CD4-positive, alpha-beta T cell treated with Interleukin-15 for 1 hour (primary cell): ENCODE measurements at places on chromosomes 7 and 10.

DNA sequence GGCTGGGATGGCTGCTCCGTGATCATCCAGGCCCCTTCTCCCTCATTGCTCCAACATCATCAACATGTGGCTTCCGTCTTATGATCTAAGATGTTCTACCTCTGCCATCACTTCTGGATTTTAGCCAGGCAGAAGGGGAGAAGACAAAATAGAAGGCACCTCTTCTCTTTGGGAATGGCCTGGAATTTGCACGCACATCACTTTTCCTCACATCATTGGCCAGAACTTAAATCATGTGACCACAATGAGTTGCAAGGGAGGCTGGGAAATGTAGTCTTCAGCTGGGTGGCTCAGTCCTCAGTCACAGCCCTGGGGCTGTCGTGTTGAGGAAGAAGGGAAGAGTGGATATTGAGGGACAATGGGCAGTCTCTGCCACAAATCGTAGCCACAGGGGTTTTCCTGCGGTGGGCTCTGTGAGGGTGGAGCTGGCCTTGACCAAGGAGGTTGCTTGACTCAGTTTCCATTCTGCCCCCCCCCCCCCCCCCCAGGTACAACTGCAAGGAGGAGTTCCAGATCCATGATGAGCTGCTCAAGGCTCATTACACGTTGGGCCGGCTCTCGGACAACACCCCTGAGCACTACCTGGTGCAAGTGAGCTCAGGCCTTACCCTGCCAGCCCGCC, 50.3 kb downstream of the PALD1 start:
- no peak for DNase-seq

DNA sequence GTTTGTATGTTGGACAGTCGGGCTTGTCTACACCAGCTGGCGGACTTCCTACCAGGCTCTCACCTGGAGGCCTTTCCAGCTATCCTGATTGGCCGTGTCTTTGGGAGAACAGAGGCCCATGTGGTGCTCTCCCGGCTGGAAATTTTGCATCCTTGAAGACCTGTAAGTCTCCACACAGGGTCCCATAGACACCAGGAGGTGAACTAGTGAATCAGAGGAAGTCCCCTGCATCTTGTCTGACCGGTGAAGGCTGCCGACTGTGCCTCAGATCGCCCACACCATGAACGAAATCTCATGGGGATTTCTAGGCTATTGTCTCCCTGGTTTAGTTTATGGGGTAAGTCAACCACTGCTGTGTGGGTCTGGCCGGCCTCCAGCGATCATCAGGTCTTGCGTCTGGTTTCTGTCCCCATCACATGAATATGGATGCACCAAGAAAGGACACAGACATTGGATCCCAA, 108.4 kb upstream of the LYZL2 start:
- DNase-seq: no peak

DNA sequence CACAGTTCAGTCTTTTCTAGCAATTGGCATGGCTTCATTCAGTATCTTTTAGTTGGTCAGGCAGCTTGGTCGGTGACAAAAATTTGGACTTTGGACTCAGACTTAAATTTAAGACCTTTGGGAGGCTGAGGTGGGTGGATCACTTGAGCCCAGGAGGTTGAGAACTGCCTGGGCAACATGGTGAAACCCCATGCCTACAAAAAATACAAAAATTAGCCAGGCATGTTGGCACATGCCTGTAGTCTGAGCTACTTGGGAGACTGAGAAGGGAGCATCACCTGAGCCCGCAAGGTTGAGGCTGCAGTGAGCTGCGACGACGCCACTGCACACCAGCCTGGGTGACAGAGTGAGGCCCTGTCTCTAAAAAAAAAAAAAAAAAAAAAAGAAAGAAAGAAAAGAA, 19.5 kb upstream of the ITPRID1 start:
- no peak for DNase-seq

DNA sequence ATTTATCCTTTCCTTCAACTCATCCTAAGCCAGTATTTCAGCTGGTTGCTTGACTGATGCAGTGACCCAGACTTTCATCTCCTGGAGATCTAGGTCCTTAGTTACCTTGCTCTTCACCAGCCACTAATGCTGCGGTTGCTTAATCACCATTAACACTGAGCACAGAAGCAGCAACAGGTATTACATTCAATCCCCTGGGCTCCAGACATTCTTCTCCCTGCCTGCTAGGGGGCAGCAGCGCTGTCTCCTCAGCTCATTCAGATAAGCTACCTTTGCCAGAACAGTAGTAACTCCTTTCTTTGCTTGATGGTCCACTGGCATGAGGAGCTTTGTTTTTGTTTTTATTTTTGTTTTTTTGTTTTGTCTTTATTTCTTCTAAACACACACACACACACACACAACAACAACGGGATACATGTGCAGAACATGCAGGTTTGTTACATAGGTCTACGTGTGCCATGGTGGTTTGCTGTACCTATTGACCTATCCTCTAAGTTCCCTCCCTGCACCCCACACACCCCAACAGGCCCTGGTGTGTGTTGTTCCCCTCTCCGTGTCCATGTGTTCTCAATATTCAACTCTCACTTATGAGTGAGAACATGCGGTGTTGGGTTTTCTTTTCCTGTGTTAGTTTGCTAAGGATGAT, 1043.2 kb upstream of the C7orf33 start:
- no peak for DNase-seq

DNA sequence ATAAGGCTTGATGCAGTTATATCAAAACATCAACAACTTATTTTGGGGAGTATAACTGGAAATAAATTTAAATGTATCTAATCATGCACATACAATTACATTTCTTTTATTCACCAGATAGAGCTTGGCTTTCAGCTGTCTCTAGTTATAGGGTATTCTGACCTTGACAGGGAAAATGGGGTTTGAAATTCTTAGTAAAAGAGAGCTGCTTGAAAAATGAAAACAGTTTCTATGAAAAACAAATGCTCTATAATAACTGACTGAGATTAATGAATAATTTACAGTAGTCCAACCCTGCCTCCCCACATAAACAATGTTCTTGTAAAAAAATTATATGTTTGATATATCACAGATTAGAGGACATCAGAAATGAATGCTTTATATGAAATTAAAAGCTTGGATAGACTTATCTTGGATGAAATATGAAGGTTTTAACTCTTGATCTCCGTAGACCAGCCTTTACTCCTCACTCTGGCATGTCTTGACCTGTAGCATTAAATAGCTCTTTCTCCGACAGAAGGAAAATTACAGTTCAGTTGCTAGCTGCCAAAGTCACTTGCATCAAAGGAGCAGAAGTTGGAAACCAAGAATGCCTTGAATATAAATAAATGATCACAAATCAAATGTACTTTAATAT, 32.1 kb downstream of the VWC2 start:
- DNase-seq: no peak

DNA sequence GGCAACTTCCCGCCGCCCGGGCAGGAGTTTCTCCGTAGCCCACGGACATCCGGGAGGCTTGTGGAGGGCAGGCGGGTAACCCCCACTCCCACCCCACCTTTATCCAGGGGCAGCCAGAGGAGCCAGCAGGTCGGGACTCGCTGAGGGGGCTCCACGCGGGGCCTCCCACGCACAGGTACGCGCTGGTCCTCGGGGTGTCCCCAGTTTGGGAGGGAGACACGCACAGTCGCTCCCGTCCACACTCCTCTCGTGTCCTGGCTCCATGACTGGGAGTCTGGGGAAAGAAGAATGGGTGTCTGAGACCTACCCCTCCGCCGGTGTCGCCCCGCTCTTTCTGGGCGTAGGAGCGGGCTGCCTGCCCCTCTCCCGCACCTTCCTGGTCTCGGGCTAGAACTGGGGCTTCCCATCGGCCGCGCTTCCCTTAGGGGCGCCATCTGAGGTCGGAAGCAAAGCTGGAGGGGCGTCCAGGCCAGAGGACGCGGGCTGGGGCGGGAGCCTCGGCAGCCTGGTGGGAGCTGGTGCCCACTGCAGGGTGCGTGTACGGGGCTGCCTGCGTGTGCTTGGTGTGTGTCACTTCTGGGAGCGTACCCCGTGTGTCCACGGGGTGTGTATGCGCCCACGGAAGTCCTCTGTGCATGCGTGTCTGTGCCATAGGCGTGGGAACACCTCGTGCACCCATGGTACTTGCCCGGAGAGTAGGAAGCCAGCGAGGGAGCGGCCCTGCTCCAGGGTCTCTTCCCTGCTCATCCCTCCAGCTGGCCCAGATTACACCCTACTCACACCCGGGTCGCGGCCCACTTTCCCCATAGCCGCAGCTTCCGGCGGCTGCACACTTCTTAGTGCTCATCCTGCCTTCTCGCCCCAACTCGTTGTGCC, 73.0 kb upstream of the LEP start:
- peak; percentile 13 for DNase-seq

DNA sequence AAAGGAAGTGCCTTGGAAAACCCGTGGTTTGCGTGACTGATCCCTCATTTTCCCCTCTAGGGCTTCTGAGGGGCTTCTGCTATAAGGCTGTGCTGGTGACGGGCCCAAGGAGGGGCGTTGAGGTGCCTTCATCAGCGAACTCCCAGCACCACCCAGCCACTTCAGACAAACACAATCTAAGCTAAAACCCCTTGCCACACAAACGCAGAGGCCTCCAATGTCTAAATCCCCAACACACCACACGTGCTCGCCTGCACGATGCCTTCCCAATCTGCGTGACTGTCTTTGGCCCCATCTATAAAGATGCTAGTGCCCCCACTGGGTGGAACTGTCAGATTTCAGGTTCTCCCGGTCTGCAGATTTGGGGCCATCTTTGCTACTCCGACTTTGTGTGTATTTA, 4.1 kb upstream of the GAD2 start:
- no peak for DNase-seq

- no peak for DNase-seq
These were observed 61.4 kb upstream of the STEAP1B start for GRCh38 chr7:22561321-22561811.

GRCh38 chr10:78178940-78179339, 145.3 kb downstream of the RPS24 start:
- no peak for DNase-seq
